ENCODE measurements at places on chromosomes 1 and 21.
A peak's percentile ranks its signal among the peaks of the same experiment; 100 is the strongest.

DNA sequence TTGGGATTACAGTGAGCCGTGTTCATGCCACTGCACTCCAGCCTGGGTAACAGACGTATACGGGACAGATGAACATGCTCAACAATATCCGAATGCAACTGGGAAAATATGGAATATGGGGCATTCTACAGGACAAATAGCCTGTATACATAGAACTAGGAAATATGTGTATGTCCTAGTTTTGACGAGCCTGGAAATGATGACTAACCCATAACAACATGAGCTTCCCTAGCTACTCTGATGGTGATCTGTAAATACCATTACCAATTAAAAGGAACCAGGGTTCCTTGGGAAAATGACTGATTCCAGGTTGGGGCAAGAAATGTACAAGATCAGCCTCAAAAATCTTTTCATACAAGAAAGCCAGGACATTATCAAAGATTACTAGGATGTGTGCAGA lies 42.8 kb upstream of the ARTN start:
- no peak for DNase-seq

GRCh38 chr1:226949401-226949800 lies 9.3 kb downstream of the COQ8A start:
- no peak for DNase-seq

DNA sequence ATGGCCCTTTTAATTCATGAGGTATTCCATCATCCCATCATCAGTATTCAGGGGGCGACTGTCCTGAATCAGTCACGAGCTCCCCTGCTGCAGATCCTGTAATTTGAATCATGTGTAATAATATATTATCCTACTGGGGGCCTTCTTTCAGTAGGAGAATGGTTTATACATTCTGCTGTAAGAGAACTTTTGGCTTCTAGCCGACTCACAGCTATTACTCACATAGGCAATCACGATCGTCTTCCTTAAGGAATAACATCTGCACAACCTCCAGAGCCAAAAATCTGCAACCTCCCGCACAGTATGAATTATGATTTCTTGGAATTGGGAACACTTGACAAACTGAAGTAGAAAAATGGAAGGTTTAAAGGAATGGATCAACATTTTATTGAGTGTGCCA lies 343.0 kb downstream of the USP25 start:
- DNase-seq = peak; percentile 47

- DNase-seq = no peak
Observed at GRCh38 chr1:166032572-166033371, 134.0 kb downstream of the FAM78B start.

DNA sequence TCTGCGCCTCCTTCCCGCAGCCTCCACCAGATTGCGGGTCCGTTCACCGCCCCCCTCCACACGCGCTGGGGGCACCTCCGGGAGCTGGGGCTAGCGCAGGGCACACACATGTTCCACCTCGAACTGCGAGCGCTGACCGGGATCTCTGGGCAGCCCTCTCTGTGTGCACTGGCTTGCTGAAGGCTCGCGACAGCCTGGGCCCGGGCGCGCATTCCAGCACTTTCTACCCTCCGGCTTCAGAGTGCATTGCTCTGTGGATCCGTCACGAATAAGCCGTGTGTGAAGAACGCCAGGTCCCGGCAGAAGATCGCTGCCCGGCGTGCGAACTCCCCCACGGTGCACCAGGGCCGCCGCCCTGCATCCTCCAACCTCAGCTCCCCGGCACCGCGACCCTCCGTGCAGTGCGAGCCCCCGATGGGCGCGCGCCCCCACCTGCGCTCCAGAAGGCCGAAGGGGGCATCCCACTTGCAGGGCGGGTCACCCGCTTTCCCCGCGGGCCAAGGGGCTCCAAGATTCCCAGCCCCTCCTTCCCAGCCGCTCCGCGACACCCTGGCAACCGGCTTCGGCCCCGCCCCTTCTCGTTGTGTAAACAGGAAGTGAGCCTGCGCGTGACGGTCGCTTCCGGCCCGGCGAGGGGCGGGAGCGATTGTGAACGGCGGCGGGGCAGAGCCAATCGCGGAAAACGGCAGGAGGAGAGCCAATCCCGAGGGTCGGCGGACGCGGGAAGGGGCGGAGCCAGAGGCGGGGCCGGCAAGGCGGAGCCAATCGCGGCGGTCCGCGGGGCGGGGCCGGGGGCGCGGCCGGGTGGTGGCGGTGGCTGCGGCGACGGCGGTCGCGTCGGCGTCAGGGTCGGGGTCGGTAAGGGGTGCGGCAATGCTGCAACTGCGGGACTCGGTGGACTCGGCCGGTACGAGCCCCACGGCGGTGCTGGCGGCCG lies at the start of gene TPRG1L:
Gene TPRG1L, plus strand, starts transcription at position 816 of the 937 bp plus-strand sequence. Its CDS starts 58 bp downstream, at position 874.
- DNase-seq = peak; percentile 93

DNA sequence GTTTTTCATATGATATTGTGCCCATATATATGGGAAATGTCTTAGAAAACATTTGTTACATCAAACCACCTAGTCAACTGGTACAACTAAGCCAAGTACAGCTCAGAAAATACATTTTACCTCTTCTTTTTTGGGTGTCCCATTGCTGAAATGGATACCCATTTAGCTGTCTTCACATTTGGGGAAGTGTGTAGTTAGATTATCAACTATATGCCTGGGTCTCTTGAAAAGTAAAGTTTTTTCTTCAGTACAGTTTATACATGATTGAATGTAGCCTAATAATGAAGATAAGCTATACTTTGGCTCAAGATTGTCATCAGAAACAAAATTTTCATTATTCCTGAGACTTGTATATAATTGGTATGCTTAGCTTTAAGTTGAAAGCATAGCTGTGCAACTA lies 2.0 kb downstream of the AGO3 start:
- DNase-seq = no peak

- DNase-seq = no peak
Observed at GRCh38 chr1:48596046-48596445, 124.0 kb upstream of the SPATA6 start.

DNA sequence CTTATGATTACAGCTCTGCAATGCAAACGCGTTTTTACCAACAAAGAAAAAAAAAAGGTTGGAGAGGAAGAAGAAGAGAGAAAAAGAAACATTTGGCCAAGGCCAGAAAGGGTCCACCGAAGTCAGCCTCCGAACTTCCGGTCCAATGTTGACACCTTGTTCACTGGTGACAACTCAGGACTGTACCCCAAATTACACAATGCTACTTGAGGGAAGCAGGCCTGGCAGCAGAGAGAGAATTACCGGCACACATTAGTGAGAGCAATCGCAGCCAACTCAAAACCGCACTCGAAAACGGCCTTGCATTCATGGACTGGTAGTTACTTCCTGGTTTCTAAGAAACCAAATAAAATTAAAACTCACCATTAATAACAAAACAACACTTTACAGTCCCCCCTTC lies 652.5 kb downstream of the KIF26B start:
- no peak for DNase-seq

- DNase-seq = no peak
Observed at GRCh38 chr21:34511787-34512455, at the start of gene KCNE1. TSS of gene KCNE1 (minus strand) at chr21:34512210. CDS start at chr21:34449634, 62,576 bp downstream.

DNA sequence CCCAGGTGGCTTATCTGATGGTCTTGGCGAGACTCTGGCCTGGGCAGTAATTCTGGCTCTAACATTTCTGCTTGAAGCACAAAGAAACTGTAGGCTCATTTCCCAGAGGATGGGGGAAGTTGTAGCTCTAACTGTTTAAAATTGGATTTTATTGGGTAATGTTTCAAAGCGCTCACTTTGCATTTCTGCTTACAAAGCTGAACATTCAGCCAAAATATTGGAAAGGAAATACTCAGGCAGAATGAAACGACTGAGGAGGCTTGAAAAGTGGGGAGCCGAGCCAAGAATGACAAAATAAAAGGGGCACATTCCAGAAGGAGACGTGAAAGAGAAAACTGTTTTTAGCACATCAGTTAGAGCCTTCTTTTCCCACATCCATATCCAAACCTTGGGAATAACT lies 202.6 kb downstream of the GRIK1 start:
- no peak for DNase-seq

GRCh38 chr1:241308011-241308410 lies 49.0 kb downstream of the RGS7 start:
- DNase-seq = no peak

GRCh38 chr1:210727709-210728108 lies 399.0 kb downstream of the HHAT start:
- no peak for DNase-seq

GRCh38 chr1:10615332-10615731 lies 140.6 kb downstream of the PEX14 start:
- no peak for DNase-seq

DNA sequence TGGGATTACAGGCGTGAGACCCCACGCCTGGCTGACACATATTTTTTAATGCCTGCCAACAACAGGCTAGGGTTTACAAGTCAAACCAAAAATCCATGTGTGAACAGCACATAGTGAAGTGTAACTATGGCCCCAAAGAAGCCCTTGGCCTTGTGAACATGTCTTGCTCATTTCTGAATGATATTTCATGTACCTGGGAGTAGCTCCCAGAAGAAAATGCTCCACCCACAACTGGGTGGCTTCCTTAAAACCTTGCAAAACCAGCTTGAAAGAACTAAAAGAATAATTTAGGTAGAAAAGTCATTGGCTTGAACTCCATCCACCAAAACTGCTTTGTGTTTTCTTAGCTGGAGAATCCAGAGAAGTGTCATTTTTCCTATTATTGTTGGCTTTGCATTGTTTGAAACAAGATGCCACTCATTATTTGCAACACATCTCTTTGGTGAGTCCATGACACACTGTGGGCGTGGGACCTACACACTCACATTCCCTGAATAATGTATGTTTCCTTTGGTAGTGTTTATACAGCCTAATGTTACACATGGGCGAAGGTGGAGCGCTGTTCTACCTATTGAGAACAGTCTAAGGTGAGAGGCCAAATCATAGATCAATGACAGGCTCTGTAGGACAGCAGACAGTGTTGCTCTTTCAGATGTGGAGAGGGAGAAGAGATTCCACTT lies 28.5 kb upstream of the SDE2 start:
- no peak for DNase-seq

GRCh38 chr1:55504306-55504731 lies 289.2 kb upstream of the USP24 start:
- DNase-seq = no peak

GRCh38 chr1:212235857-212236256 lies 49.4 kb upstream of the PPP2R5A start:
- no peak for DNase-seq

GRCh38 chr1:51423073-51423821 lies 92.9 kb upstream of the TTC39A start:
- no peak for DNase-seq

- no peak for DNase-seq
Observed at GRCh38 chr1:110212169-110213142, 2.3 kb downstream of the KCNC4 start.

DNA sequence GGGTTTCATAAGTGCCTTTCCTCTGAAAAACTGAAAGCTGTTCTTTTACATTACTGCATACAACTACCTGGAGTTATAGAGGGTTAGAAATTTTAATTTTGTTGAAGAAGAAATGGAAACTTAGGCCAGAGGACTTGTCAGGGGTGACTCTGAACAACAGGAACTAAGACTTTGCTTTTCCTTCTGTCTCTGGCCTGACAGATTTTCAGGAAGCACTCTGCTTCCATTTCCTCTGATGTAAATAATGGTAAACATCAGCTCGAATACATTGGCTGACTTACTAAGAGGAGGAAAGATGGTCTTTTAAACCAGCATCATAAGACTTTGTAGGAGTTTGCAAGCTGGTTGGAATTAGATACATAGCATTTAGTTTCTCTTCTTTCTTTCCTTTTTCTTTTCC lies 27.1 kb upstream of the PLEKHM2 start:
- no peak for DNase-seq
